ENCODE measurements at places on chromosomes 5 and 9.
A peak's percentile ranks its signal among the peaks of the same experiment; 100 is the strongest.

DNA sequence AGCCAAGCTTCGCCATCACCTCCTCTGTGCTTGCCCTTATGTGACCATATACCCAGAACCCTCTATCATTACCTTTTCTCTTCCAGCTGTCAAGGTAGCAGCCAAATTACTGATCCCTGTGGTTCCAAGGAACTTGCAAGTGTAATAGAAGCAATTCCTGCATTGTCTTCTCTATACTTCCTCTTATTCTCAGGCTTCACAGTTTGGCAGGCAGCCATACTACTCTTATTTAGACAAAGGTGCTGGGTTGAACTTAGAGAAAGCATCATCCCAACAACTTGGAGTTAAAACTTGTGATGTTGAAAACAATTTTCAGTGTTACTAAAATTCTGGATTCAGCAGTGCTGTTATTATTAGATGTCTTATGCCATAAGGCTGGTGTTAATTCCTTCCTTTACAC, 93.2 kb downstream of the NLN start:
- DNase-seq, result no peak
- H3K36me3 ChIP-seq, result peaks cover 4% of the 10 kb centered on the region
- no peak overlapping the region for H3K4me3 ChIP-seq
- peaks cover 8% of the 10 kb centered on the region for H3K4me1 ChIP-seq
- H3K27ac ChIP-seq, result no peak overlapping the region
- no peaks in the 10 kb centered on the region for H3K27me3 ChIP-seq

DNA sequence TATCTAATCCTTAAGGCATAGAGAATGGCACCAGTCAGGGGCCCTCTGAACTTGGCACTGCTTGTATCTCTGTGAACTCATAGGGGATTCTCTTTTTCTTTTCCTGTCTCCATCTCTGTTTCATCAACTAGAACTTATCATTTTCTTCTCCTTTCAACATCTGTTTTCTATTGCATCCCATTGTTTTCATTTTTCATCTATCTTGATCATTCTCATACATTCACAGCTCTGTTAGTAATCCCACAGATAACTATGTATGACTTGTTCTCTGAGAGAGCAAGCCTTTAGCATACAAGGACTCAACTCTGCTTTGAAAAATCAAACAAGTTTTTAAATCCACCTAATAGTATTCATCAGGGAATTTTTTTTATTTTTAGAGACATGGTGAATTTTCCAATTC, 264.3 kb downstream of the ARRDC3 start:
- H3K36me3 ChIP-seq, result no peaks in the 10 kb centered on the region
- no peak overlapping the region for H3K27ac ChIP-seq
- no peak for DNase-seq
- peaks cover 6% of the 10 kb centered on the region for H3K4me1 ChIP-seq

DNA sequence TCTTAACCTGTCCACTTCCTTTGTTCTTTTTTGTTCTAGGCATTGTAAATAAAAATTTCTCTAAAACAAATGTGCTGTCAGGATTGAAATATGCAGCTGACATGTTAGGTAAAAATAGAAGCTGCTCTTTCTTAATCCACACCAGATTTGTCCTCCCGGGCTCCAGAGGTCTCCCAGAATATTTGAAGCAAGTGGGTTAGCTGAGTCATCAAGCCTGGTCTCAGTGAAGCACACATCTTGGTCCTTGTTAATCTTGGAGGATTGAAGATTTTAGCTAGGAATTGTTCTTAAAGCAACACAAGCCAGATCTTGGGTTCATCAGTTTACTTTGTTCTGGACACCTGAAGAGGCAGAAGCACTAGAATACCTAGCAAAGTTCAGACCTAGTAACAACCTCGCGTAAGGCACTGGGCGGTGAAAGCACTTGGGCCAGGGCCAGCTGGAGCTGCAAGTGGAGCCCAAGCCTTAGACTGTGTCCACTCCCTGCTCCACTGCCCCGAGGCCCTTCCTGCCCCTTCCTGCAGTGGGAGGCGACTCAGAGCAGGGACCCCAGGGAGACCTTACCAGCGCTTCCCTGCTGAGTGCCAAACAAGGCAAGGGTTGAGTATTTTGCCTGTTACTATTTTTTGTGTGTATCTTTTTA, 36.5 kb downstream of the HABP4 start:
- peak; percentile 30 for DNase-seq
- H3K27ac ChIP-seq, result peak overlapping the region; percentile 42
- H3K4me1 ChIP-seq, result peaks cover 4% of the 10 kb centered on the region
- no peaks in the 10 kb centered on the region for H3K27me3 ChIP-seq
- peaks cover 44% of the 10 kb centered on the region for H3K36me3 ChIP-seq
- H3K4me3 ChIP-seq, result peak overlapping the region; percentile 1

- H3K4me3 ChIP-seq, result no peak overlapping the region
- H3K36me3 ChIP-seq, result no peaks in the 10 kb centered on the region
- peaks cover 6% of the 10 kb centered on the region for H3K27me3 ChIP-seq
These were observed 39.0 kb upstream of the IRX4 start for GRCh38 chr5:1921711-1922110.

- no peak overlapping the region for H3K4me3 ChIP-seq
- no peaks in the 10 kb centered on the region for H3K27me3 ChIP-seq
These were observed 21.5 kb downstream of the SLC6A7 start for GRCh38 chr5:150211156-150212030.

DNA sequence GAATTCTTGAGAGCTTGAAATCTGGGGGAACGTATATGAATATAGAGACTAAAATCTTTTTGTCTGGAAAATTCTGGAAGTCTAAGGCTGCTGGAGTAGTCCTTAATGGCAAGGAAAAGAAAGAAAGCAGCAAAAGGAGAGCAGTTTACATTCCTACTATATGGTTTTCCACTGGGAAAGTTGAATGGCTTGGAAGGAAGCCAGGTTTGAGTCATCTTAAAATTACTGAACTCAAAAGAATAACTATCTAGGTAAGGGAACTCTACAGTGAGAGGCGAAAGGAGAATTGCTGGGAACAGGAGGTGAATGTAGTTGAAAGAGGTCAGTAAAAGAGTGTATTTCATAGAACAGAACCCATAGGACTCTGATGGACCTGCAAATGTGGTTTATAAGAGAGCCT, 258.1 kb upstream of the EDIL3 start:
- DNase-seq, result no peak
- H3K36me3 ChIP-seq, result no peaks in the 10 kb centered on the region
- no peaks in the 10 kb centered on the region for H3K4me1 ChIP-seq
- H3K27ac ChIP-seq, result no peak overlapping the region

DNA sequence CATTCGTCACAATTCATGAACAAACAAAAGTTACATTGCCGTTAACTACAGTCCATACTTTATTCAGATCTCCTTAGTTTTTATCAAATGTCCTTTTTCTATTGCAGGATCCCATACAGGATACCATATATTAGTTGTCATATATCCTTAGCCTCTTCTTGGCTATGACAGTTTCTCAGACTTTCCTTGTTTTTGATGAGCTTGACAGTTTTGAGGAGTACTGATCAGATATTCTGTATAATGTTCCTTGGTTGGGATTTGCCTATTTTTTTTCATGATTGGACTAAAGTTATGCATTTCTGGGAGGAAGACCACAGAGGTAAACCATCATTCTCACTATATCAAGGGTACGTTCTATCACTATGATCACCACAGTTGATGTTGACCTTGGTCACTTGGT, 1627.4 kb upstream of the C9orf72 start:
- no peak overlapping the region for H3K4me3 ChIP-seq
- H3K27ac ChIP-seq, result no peak overlapping the region
- H3K4me1 ChIP-seq, result no peaks in the 10 kb centered on the region
- no peaks in the 10 kb centered on the region for H3K36me3 ChIP-seq

DNA sequence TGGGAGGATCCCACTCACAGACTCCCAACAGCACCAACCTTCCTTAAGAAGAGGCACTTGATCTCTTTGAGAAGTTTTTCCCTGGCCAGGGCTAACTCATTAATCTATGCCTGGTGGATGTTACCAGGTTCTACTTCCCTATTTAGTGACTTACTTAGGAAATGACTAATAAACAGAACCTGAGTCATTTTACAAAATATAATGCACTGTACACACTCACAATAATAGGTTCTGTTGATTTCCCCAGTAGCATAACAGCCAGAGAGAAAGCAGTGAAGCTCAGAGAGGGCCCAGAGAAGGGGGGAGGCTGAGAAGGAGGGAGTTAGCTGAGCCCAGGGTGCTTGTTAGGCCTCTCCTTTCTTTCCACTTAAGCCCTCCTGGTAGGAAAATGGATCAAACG, 27.1 kb downstream of the FRMD3 start:
- H3K4me1 ChIP-seq, result peaks cover 3% of the 10 kb centered on the region
- H3K27ac ChIP-seq, result no peak overlapping the region
- H3K4me3 ChIP-seq, result no peak overlapping the region
- H3K36me3 ChIP-seq, result no peaks in the 10 kb centered on the region

DNA sequence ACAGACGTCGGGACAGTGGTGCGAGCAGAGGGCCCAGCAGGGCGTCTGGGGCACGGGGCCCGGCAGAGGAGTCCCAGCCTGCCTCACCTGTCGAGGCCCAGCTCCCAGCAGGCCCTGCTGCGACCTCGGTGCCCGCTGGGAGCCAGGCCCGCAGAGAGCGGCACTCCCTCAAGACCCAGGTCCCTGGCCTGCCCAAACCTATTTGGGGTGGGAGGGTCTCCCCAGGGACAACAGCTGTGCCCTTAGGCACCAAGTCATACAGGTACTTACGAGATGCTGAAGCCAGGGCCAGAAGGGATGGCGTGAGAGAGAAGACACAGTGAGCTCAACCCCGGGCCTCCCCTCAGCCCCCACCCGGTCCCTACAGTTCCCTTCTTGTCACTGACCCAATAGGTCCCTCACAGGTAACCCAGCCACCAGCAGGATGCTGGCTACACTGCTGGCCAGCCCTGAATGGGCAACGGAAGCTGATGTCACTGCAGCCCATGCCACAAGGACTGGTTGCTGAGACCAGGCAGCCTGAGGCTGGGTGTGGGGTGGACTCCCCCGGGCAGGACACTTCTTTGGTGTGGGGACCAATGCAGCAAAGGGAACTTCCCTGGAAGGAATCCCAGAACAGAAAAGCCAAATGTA, 3.7 kb downstream of the NSMF start:
- H3K27ac ChIP-seq, result peak overlapping the region; percentile 78
- peaks cover 75% of the 10 kb centered on the region for H3K4me1 ChIP-seq
- H3K36me3 ChIP-seq, result peaks cover 77% of the 10 kb centered on the region
- no peaks in the 10 kb centered on the region for H3K27me3 ChIP-seq

DNA sequence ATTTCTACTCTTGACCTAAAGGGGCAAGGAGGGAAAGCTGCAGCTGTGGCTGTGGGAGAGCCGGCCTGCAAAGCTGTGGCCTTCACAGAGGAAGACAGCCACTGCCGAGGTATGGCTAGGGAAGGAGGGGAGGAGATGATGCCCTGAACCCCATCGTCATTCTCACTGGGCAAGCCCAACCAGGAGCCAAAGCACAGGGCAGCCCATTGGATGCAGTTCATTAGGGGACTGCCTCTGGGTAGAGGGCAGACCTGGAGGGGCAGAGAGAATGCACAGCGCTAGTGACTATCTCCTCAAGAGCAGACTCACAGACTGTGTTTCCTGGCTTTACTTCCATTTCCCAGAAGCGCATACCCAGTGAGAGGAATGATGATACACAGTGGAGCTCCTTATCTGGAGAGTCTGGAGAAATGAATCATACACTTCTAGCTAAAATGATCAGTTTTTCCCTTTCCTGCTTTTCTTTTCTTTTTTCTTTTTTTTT, 47.2 kb upstream of the TTC23L start:
- H3K27ac ChIP-seq, result no peak overlapping the region
- DNase-seq, result no peak
- no peak overlapping the region for H3K4me3 ChIP-seq
- H3K36me3 ChIP-seq, result no peaks in the 10 kb centered on the region
- H3K4me1 ChIP-seq, result no peaks in the 10 kb centered on the region

- no peak for DNase-seq
- no peak overlapping the region for H3K27ac ChIP-seq
- no peak overlapping the region for H3K4me3 ChIP-seq
- no peaks in the 10 kb centered on the region for H3K4me1 ChIP-seq
- no peaks in the 10 kb centered on the region for H3K36me3 ChIP-seq
- H3K27me3 ChIP-seq, result no peaks in the 10 kb centered on the region
These were observed 40.0 kb upstream of the SMIM23 start for GRCh38 chr5:171745602-171746001.

GRCh38 chr5:10599862-10600284, 36.0 kb downstream of the ANKRD33B start:
- H3K36me3 ChIP-seq, result no peaks in the 10 kb centered on the region
- no peak overlapping the region for H3K27ac ChIP-seq
- no peak for DNase-seq

- H3K36me3 ChIP-seq, result no peaks in the 10 kb centered on the region
- no peak overlapping the region for H3K4me3 ChIP-seq
- H3K4me1 ChIP-seq, result no peaks in the 10 kb centered on the region
These were observed 154.8 kb downstream of the SIL1 start for GRCh38 chr5:139043157-139043905.

- peaks cover 9% of the 10 kb centered on the region for H3K27me3 ChIP-seq
- no peak for DNase-seq
- H3K4me1 ChIP-seq, result peaks cover 35% of the 10 kb centered on the region
These were observed 23.6 kb upstream of the CERCAM start for GRCh38 chr9:128396970-128397613.

Measured in spinal cord (tissue), 10 donors.